ENCODE measurements at places on chromosomes 4 and X.

- no peak for DNase-seq
Observed at GRCh38 chrX:123408821-123409737, 225.0 kb downstream of the GRIA3 start.

DNA sequence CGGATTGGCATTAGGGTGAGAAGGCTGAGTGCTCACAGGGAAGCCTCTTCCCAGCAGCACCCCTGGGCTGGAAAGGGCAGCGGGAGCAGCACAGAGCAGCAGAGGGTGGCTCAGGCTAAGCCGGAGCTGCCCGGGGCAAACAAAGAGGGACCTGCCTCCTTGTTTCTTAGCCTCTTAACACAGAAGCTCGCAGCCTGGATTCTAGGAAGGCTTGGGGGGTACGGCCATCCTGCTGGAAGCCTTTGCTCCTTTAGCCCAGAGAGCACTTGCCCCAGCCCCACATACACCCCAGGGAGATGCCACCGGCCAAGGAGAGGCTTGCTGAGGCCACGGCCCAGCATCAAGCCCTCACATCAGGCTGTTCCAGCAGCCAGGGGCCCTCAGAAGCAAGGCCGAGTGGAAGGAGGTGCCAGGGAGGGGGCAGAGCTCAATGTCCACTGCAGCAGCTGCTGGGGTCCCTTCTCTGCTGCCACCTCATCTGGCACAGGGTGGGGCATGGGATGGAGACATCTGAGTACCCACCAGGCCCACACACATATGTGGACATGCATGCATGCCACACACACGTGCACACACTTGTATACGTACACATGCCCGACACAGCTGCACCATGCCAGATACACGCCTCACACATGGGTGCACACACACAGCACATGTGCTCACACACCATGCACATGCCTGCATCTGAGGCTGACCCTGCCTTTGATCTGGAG lies 20.3 kb upstream of the SPON2 start:
- no peak for DNase-seq

- DNase-seq: no peak
Observed at GRCh38 chr4:182593864-182594263, 323.3 kb downstream of the DCTD start.

DNA sequence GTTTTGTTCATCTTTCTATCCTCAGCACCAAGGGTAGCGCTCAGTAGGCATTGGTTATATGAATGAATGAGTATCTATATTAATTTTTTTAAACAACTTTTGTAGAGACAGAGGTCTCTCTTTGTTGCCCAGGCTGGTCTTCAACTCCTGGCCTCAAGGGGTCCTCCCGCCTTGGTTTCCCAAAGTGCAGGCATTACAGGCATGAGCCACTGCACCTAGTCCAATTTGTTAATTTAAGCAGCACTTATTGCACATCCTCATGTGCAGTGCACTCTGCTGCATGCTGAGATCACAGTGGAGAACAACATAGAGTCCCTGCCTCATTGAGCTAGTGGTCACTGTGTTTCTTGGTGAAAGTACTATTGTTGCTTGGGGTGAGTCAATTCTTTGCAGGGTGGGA lies 94.4 kb downstream of the NHSL2 start:
- DNase-seq: no peak

GRCh38 chr4:6658597-6659075 lies 18.2 kb downstream of the MRFAP1 start:
- DNase-seq: no peak

GRCh38 chr4:74632634-74633033 lies 161.7 kb downstream of the BTC start:
- no peak for DNase-seq

DNA sequence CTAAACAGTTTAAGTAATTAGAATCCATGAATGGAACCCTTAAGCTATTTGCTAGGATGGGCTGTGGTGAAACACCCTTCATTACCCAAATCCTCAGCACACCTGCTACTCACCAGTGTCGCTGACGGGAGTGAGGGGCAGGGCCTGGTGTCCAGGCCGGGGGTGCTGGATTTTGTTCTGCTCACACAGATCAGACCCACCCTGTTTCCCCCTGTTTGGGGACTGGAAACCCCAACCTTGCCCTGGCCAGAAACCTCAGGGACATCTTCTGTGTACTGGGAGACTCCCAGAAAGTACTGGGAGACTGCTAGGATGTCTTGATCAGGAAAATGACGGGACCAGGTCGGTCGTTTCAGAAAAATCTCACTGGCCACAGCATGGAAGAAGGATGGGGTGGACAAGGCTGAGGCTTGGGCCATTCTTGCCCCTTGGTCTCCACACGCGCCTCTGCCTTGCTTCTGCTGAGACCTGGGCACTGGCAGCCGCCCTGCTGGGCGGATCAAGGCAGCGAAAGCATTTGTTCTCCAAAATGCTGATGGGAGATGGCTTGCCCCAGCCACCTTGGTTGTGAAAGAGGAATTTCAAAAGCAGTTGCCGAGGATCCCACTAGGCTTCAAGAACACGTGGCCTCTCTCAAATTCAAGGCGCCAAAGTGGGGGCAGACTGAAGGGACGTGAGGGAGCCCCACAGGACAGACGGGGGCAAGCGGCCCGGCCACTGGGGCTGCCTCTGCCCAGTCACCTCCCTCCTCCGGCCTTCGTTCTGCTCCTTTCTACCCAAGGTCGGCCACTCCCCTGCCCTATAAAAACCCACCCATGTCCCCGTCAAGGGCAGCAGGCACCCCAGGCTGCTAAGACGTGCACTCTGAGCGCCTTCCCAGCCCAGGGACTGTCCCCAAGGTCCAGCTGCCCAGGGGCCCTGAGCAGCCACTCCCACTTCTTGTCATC lies 23.5 kb upstream of the PDE6B start:
- DNase-seq: no peak

DNA sequence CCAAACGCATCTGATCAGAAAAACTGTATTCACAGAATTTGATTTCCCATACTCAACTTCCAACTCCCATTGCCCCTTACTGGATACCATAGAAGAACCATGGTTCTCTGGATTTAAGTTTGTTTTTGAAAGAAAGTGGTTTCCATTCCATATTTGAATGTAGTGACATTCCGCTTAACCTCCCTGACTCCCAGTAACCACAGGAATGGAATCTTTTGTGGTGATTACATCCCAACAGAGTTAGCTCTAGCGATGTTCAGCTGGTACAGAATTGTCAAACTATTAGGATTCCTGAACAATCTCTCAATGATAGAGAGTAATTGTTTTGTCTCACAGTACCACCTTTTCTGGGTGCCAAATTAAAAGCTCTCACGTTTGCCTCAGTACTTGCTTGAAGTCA lies 1.7 kb downstream of the NUDT10 start:
- no peak for DNase-seq

DNA sequence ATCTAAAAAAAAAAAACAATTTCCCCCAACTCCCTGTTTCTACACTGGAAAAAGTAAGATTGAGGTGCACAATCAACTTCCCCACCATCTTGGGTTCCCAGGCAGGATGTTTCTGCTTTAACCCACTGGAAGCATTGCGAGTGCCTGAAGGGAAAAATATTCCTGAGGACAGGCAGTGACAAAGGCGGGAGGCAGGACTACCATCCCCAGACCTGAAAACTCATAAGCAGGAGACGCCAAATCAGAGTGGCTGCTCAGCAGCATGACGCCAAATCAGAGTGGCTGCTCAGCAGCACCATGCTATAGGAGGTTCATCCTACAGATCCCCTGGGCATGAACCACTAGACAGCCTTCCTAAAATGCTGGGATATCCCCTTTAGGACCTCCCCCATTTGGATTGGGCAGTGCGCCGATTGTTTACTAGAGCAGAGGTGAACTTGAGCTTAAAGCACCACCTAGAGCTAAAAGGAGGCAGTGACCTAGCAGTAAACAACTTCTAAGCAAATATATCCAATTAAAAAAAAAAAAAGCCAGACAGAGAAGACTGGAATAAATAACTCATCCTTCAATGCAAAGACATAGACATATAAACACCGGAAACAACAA lies 35.0 kb upstream of the GK start:
- no peak for DNase-seq

DNA sequence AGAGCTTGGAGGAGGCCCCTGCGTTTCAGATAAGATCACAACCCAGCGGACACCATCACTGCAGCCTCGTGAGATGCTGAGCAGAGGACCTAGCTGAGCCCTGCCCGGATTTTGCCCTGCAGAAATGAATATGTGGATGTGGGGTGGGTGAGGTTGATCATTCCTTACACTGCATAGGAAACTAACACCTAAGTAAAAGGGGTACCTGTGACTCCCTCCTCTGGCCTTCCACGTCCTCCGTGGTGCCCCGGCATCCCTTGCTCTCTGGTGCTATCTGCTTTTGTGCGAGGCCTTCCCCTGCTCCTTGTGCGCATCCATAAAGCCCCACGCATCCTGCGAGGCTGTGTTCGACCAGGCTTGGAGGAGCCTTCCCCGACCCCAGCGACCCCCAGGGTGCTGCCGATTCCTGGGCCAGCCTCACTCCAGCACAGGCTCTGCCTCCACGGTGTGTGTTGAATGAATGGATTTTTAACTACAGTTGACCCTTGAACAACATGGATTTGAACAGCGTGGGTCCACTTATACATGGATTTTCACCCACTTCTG lies 25.6 kb upstream of the GPR78 start:
- DNase-seq: no peak

DNA sequence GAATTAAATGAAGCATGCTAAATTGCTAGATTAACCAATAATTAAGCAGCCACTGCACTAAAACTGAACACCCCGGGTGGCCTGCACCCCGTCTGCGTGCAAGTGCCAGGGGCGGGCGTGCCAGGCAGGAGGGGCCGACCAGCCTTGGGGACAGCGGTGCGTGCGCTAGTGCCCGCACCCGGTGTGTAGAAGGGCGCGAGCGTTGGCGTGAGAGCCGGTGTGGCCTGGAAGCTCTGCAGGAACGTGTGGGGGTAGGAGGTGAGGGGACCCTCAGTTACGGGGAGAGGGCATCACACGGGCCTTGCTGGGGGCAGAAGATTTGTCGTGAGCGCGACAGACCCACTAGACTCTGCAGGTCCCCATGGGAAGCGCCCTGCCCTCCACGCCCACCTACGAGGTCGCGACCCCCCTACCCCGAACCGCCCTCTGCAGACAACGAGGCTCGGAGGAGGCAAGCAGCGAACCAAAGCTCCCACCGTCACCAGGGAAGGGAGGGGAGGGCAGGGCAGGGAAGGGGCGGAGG lies 105.8 kb downstream of the FAM53A start:
- DNase-seq: no peak

- DNase-seq: no peak
Observed at GRCh38 chrX:122850326-122850725, 333.8 kb upstream of the GRIA3 start.

DNA sequence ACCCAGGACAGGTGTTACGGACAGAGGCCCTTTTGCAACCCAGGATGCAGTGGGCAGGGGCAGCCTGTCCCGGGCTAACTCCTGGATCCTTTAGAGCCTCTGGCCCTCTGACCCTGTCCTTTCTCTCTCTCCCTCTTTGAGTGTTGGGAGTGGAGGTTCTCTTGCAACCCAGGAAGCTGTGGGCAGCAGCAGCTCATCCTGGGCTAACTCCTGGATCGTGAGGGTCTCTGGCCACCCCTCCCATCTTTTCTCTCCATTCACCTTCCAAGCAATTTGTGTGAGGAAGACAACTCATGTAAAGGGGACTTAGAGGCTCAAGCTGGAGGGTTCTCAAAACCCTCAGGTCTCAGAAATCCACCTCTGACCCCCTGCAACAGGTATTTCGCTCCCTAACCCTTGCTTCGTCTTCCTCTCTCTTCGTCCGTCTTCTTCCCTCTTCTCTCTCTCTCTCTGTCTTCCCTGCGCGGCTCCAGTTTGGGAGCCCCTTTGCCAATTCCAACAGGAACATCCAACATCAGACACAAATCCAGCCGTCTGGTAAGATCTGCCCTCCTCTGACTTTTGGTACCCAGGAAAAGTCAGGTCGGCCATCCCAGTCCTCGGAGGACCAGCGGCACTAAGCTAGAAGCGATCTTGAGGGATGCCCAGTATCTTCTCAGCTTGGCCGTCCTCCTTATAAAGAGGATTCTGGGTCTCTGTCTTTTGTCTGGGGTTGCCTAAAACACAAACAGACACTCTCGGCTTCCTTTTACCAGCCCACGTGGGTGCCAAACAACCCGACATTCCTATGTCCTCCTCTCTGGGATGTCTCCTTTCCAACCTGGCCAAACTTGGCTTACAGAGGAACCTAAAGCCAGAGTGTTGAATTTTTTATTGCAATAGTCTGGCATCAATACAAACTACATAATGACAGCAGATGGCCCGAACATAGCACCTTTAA lies 7.9 kb downstream of the ASMTL start:
- DNase-seq: no peak

Measured in stimulated activated CD4-positive, alpha-beta T cell treated with anti-CD3 and anti-CD28 coated beads, Interleukin-1b, Interleukin-23, amount 100 ng/mL, for 24 hours (primary cell).